ENCODE measurements at places on chromosomes 3 and 15. TPM values are rescaled to one million over a fixed set of nuclear protein-coding genes. Genes with fewer than 3 reads are reported as not detected.

DNA sequence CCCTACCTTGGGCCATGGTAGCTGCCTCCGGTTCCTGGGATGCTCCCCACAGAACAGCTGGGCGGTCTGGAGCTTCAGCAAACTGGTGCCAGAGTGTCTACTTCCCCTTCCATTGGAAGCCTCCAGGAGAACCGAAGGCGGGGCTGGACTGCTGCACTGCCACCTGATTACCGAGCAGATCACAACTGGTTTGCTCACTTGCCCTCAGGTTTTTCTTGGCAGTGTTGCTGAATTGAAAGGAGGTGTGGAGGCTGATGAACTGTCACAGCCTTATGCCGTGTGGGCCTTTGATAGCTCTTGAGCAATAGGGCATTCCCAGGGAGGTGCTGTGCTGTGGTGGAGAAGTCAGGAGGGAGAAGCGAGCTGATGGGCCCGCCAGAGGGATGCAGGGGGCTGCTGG lies at the start of gene TGM5:
Gene TGM5 (minus strand): TSS at position 95 of the 400 bp plus-strand sequence. CDS start 79 bp downstream, at position 16.
- no peak for DNase-seq

- peak; percentile 82 for DNase-seq
Measured at GRCh38 chr3:49929291-49930167, at the start of gene MON1A. Gene MON1A (minus strand): TSS chr3:49929811. CDS start chr3:49913346, 16,465 bp downstream.

DNA sequence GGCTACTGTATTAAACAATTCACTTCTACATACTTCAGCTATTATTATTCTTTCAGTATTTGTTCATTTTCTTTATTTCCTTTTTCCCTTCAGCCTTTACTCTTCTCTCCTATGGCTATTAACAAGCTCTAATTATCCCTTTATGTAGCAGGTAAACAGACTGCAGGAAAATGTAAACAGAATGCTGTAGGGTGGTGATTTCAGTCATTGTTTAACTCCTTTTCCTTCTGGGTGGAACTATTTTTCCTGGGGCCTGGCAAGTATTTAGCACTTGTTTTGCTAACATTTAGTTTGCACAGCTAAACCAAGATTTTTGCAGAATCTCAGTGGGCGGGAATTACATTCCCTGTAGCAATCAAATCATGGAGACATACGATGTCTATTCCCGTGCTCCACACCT lies 14.4 kb downstream of the RARB start:
- no peak for DNase-seq

DNA sequence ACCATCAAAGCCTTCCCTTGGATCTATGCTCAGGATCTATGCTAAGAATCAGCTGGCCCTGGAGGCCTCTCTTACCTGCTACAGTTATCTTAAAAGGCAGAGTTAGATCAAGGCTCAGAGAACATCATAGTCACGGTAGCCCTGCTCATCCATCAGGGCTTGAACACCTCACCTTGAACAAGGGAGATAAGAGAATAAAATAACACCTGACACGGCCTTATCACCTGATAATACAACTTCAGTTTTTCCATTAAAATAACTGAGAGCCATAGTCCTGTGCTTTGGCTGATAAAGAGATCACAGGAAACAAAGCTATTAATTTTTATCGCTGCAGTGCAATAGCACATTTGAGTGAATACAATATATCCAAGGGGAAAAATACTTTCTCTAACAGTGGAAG lies 85.6 kb upstream of the LPP start:
- no peak for DNase-seq

DNA sequence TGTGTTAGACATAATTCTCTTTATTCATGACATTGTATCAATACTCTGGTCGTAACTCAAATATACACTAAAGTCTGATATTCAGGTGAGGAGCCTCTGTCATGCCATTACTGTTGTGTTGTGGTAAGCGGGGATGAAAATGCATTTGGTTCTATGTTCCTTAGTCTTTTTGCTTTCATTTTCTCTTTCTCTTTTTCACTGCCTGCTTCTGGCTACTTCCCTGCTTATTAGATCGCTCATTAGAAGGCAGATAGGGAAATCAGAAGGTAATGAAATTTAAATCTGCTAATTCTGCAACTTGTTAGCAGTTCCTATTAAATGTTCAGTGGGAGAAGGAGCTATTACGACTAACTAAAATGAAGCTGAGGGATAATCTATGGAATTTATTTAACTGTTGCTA lies 345.0 kb downstream of the GRM7 start:
- DNase-seq, result no peak

- peak; percentile 29 for DNase-seq
Measured at GRCh38 chr15:88835646-88836045, 32.4 kb downstream of the ACAN start.

DNA sequence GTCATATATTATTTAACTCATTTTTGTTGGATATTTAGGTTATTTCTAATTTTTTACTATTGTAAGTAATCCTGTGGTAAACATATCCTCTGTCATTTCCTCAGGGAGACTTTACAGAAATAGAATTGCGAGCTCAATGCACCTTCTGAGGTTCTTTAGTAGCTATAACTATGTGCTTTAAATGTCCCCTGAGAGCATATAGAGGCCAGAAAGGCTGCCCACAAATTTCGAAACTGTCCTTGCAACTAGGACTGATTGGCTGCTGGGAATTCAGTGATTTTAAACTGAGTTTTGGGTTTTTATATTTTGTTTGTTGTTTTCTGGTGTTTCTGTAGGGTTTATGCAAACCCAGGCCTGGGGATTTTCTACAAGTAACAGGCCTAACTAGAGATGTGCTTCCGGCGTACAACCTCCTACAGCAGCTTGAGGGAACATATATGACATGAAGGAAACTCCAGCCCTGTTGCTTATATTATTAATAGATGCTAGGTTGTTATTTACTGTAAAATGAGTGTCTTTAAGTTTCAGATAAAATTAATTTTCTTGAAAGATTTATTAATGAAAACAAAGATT lies 29.1 kb upstream of the P4HTM start:
- no peak for DNase-seq

- DNase-seq, result no peak
Measured at GRCh38 chr15:74208496-74208895, 5.9 kb upstream of the STRA6 start.

- DNase-seq, result no peak
Measured at GRCh38 chr3:16834753-16835152, 50.0 kb upstream of the PLCL2 start.

DNA sequence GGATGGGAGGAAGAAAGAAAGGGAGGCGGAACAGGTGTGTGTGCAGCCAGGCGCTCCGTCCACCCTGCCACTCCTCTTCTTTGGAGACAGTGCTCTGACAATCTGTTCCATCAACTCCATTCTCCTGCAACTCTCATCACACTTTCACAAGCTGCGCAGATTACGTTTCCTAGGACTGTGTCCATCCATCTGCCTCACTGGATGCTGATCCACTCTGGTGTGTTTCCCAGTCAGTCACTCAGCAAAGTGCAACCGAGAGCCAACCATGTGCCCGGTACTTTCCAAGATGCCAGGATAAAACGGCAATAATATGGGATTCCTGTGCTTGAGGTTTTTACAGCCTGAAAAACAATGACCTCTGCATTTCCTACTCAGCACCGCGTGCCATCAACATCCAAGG lies 59.6 kb downstream of the SLC12A8 start:
- no peak for DNase-seq

DNA sequence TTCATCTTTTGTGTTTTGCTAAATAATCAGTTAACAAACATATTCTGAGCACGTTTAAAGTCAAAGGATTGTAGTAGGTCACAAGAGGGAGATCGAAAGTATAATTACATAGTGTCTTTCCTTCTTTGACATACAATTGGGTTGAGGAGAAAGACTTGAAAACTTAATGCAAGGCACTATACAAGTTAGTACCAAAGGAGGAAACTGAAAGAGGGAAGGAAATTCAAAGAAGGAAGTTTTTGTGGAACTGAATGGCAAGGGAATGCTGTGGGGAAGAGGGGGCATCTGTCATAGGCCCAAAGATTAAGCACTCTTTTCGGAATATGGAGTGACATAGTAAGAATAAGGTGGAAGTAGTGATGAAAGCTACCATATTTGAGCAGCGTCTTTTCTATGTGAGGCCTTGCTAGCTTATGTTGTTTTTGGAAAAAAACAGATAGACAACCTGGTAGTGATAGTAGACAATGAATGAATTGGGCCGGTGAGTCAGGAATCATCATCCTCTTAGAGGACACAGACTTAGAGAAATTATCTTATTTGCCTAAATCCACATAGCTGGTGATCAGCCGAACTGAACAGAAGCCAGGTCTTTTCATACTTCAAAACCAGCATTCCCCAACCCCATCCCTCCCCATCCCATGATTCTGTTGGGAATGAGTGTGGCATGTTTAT lies 10.2 kb downstream of the MBNL1 start:
- no peak for DNase-seq

GRCh38 chr3:180827171-180827570 lies 85.3 kb upstream of the FXR1 start:
- no peak for DNase-seq

- DNase-seq, result peak; percentile 81
Measured at GRCh38 chr15:41811432-41812195, 16.3 kb upstream of the JMJD7 start.

DNA sequence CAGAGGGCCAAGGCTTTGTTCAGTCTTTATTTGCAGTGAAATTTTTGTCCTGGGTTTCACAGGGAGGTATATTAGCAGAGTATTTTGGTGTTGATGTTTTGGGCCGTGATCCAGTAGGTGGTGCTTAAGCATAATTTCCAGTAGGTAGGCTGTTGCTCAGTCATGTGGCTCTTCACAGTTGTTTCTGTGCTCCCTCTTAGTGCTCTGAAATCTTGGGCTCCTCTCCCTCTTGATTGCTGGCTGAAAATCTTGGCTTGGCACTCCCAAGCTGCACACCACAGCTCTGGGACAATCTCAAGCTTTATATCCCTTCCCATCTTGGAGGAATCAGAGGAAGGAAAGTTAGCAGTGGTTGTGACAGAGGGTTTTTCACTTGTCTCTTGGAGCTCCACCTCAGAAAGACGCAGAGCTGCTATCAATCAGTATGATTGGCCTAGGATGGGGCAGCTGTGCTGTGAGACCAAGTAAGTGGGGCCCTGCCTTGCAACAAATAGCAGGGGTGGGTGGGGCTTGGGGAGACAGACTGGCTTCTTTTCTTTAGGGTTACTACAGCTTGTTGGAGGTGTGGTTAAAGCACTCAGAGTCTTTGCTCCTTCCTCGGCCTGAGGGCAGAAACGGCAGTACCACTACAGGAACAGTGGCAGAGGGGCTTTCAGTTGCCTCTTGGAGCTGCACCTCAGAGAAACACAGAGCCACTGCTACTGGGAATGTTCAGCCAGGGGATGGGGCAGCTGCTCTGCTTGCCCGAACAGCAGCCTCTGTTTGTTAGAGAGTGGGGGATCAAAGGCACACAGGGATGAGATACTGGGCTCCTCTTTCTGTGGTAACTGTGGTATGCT lies 627.0 kb downstream of the SI start:
- DNase-seq, result no peak

- DNase-seq, result no peak
Measured at GRCh38 chr3:127821394-127821793, 921 bp downstream of the MGLL start.

GRCh38 chr3:129528589-129529100 lies at the start of gene RHO:
Gene RHO (plus strand): TSS chr3:129528639. CDS start chr3:129528734, 95 bp downstream.
- no peak for DNase-seq

DNA sequence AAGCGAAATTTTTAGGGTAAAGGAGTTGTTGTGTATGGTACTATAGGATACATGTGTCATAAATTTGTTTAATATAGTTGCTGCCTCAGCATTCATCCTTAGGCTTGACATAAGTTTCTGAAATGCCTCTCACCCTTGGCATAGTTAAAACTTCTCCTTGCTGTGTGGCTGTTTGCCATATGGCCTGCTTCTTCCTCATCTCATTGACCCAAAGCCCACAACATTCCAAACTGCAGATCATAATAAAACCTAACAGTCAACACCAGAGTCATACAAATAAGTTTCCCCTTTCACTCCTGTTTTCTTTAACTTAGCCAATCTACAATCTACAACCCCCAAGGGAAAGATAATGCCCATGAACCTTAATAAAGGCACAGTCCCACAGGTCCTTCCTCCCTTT lies 136.6 kb downstream of the TMCC1 start:
- peak; percentile 66 for DNase-seq

DNA sequence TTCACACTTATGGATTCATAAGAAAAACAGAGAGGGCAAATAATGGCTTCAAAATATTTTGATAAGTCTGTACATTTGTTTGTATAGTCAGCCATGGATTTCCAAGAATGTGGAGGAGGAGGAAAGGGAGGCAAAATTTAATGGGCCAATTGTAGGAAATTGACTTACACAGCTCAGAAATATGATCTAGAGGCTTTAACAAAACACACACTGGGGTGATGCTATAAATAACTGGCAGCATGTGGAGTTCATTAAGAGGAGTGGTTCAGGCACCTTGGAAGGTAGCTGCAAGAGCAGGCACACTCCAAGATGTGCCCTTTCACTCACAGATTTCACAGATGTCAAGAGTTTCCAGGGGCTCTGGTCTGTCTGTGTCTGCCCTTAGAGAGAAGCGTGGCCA lies 193.4 kb upstream of the RASGRP1 start:
- peak; percentile 76 for DNase-seq

DNA sequence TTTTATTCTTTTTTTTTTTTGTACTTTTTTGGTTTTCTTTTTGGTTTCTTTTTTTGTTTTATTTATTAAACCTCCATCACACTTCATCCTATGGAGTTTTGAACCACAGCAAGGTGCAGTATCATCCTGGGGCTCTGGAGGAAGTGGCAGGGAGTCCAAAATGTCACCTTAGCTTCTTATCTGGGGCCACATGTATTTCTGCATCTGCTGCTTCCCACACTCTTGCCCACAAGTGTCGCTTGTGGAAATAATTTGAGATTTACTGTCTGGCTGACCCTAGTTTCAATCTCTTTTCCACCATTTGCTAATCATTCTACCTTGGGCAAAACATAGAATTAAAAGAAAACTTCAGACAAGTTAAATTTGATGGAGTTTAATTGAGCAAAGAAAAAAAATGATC lies 6.4 kb downstream of the OPA1 start:
- no peak for DNase-seq

GRCh38 chr15:87263296-87263695 lies 993.2 kb downstream of the NTRK3 start:
- no peak for DNase-seq

DNA sequence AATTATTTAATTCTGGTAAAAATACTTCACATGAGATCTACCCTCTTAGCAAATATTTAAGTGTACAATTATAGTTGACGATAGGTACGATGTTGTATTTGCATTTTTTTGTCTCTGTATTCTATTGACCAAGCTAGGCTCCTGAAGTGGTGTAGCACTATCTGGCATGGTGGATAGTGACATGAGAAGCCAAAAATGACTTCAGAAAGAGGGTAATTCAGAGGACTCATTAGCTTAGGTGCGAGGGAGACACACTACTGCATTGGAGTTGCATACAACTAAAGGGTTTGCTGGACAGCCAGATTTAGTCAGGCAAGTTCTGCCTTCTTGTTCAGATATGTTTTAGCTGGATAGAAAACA lies 50.6 kb downstream of the KBTBD8 start:
- no peak for DNase-seq

GRCh38 chr3:78875436-78875835 lies 892.4 kb downstream of the ROBO1 start:
- no peak for DNase-seq

Gene DUOXA2
- total RNA-seq, result not detected

Gene GOLGA8T
- not detected for total RNA-seq

Gene IL12A
- total RNA-seq, result 0.90 TPM

Gene GOLGA8S
- under 0.01 TPM for total RNA-seq

Gene SCG5
- 8.3 TPM for total RNA-seq

Gene GHSR
- not detected for total RNA-seq

Gene MPI
- 61.4 TPM for total RNA-seq

Gene CCR5
- total RNA-seq, result not detected

Gene ZDHHC23
- 0.90 TPM for total RNA-seq
